Amygdala (tissue), 56 donors: ENCODE measurements at places on chromosomes 5 and 9.

DNA sequence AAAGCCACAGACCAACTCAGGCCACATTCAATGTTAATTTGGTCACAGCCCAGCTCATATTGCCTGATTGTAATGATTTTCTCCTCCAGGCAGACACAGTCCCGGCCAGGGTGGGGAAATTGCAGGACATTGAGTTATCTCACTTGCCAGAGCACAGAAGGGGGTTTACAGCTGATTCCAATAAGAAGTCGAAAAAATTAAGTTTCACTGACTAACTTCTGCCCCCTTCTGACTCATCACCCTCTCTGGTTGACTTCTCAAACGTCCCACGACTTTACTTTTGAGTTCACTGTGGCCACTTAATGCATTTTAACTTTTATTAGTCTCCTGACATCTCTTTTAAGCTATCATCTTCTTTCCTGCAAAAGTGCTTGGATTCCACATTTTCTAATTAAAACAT is 321.4 kb upstream of the WWC1 start:
- no peak for DNase-seq

DNA sequence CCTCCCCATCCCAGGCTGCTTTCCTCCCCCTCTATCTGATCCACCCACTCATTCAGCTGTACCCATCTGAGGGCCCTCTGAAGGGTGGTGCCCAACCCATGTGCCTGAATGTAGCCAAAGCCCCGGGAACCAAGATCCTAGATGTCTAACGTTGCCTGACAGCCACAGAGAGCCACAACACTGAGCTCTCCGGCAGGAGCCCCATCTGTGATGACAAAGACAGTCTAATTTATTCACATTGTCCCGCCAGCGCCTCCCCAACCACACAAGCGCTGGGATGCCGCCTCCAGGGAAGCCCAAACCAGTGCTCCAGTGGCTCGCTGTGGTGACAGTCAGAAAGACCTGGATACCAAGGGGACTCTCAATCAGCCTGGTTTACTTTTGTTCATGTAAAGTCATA is 8.4 kb downstream of the IGFBPL1 start:
- no peak for DNase-seq

DNA sequence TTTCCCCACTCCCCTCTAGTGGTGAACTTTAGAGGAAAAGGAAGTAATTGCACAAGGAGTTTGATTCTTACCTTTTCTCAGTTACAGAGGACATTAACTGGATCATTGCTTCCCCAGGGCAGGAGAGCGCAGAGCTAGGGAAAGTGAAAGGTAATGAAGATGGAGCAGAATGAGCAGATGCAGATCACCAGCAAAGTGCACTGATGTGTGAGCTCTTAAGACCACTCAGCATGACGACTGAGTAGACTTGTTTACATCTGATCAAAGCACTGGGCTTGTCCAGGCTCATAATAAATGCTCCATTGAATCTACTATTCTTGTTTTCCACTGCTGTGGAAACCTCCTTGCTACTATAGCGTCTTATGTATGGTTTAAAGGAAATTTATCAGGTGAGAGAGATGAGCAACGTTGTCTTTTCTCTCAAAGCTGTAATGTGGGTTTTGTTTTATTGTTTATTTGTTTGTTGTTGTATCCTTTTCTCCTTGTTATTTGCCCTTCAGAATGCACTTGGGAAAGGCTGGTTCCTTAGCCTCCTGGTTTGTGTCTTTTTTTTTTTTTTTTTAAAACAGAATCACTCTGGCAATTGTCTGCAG is 25.3 kb downstream of the SLC22A5 start:
- DNase-seq: no peak

GRCh38 chr5:158033724-158034123 is 174.8 kb upstream of the CLINT1 start:
- no peak for DNase-seq

DNA sequence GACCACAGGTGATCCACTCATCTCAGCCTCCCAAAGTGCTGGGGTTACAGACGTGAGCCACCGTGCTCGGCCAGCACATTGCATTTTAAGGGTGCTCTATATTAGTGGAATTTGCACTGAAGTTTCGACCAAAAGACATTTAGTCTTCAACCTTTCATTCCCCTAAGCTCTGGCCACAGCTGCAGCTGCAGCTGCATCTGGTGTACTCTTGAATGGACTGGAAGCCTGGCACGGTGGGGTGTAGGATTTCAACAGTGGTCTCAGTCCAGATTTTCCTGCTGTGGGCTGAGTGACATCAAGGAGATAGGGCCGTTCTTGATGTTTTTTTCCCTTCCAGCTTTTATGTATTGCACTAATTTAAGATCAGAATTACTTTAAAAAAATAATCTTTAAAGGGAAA is 255.2 kb downstream of the PDZD2 start:
- peak; percentile 26 for DNase-seq
